ENCODE measurements at places on chromosomes 11 and 22. TPM values are rescaled to one million over a fixed set of nuclear protein-coding genes. Genes with fewer than 3 reads are reported as not detected.

GRCh38 chr11:83540728-83541127, 254.6 kb upstream of the CCDC90B start:
- H3K4me3 ChIP-seq: no peak overlapping the region
- H3K27me3 ChIP-seq: no peaks in the 10 kb centered on the region
- no peaks in the 10 kb centered on the region for H3K36me3 ChIP-seq
- no peak overlapping the region for H3K27ac ChIP-seq

DNA sequence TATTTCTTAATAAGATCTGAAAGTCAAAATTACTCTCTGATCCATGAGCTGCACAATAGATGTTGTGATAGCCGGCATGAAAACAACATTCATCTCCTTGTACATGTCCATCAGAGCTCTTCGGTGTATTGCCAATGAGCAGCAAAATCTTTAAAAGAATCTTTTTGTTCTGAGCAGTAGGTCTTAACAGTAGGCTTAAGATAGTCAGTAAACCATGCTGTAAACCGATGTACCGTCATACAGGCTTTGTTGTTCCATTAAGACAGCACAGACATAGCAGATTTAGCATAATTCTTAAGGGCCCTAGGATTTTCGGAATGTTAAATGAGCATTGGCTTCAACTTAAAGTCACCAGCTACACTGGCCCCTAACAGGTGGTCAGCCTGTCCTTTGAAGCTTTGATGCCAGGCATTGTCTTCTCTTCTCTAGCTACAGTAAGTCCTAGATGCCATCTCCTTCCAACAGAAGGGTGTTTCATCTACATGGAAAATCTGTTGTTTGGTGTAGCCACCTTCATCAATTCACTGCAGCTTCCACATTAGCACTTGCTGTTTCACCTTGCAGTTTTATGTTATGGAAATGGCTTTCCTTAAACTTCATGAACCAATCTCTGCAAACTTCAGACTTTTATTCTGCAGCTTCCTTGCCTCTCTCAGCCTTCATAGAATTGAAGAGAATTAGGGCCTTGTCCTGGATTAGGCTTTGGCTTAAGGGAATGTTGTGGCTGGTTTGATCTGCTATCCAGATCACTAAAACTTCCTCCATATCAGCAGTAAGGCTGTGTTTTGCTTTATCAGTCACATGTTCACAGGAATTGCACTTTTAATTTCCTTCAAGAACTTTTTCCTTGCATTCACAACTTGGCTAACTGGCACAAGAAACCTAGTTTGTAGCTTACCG, 28.4 kb downstream of the RRP8 start:
- H3K4me1 ChIP-seq: peaks cover 7% of the 10 kb centered on the region
- no peak for DNase-seq
- no peaks in the 10 kb centered on the region for H3K27me3 ChIP-seq
- no peaks in the 10 kb centered on the region for H3K36me3 ChIP-seq

DNA sequence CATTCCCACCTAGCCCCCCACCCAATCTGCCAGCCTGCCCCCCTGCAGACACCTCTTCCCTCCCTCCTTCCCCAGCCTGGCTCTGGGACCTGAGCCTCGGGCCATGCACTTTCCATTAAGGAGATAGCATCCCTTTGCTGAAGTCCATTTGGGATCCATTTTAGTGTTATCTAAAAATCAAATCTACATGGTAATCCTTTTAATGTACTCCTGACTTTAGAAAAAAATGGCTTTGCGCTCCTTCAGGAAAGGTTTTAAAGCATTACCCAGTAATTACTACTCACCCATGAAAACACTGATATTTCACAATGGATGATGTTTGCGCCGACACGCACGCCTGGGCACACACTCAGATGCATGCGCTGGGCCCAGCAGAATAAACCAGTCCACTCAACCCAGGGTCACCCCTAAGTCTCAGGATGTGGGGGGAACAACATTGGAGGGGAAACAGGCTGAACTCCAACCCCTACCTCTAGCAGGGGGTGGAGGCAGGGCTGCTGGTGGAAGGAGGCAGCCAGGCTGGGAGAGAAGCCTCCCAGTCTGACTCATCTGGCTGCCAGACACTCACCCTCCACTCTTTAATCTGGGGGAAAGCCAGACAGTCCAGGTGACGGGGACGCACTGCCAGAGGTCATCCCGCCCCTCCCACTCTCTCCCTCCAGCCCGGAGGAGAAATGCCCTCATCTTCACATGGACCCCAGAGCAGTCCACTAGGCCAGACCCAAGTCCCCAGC, 29.8 kb downstream of the LMO1 start:
- DNase-seq: peak; percentile 27
- H3K4me3 ChIP-seq: no peak overlapping the region
- no peaks in the 10 kb centered on the region for H3K36me3 ChIP-seq
- no peak overlapping the region for H3K27ac ChIP-seq

- H3K4me1 ChIP-seq: peaks cover 3% of the 10 kb centered on the region
- H3K27me3 ChIP-seq: peaks cover 79% of the 10 kb centered on the region
- DNase-seq: no peak
- no peaks in the 10 kb centered on the region for H3K36me3 ChIP-seq
- H3K4me3 ChIP-seq: no peak overlapping the region
- no peak overlapping the region for H3K27ac ChIP-seq
Measured at GRCh38 chr11:31797190-31798056, 13.7 kb downstream of the PAX6 start.

GRCh38 chr11:91261513-91261912, 963.1 kb upstream of the FAT3 start:
- H3K36me3 ChIP-seq: no peaks in the 10 kb centered on the region
- no peak for DNase-seq
- no peak overlapping the region for H3K4me3 ChIP-seq
- H3K27ac ChIP-seq: no peak overlapping the region
- no peaks in the 10 kb centered on the region for H3K4me1 ChIP-seq

DNA sequence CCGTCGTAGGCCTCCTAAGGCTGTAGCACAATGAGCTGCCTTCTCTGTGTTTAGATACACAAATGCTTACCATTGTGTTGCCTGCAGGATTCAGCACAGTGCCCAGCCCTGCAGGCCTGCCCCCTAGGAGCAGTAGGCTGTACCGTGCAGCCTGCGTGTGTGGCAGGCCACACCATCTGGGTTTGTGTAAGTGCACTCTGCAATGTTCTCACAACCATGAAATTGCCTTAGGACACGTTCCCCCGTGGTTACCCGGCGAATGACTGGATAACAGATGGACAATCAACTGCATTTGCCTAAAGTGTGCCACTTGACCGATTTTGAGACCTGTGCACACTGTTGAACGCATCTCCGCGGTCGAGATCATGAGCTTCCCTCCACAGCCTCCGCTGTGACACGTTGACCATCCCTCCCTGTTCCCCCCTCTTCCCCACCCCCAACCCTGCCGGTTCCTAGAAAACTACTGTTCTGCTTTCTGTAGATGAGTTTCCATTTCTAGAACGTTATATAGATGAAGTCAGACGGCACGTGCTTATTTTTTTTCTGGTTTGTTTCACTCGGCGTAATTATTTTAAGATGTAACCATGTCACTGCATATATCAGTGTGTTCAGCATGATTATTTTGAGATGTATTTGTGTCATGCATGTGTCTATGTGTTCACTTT, 22.2 kb upstream of the CTSD start:
- no peaks in the 10 kb centered on the region for H3K36me3 ChIP-seq
- DNase-seq: no peak
- H3K27me3 ChIP-seq: peaks cover 49% of the 10 kb centered on the region
- no peak overlapping the region for H3K4me3 ChIP-seq

- DNase-seq: no peak
- no peak overlapping the region for H3K4me3 ChIP-seq
- no peak overlapping the region for H3K27ac ChIP-seq
- H3K27me3 ChIP-seq: no peaks in the 10 kb centered on the region
- no peaks in the 10 kb centered on the region for H3K36me3 ChIP-seq
Measured at GRCh38 chr11:132605825-132606570, 926.3 kb downstream of the OPCML start.

DNA sequence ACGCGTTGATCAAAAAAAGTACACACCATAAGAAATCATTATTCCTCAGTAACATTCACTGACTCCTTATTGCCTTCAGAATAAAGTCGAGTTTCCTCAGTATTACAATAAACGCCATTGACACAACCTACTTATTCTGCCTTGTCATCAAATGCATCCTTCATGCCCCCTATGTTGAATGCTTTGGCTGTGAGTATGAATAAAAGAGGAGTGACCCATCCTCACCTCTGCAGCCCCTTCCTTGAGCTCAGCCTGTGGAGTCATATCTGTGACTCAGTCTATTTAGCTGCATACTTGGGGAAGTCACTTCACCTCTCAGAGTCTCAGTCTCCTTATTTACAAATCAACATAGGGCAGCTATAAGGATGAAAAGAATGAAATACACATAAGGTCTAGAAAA, 65.1 kb downstream of the USP35 start:
- H3K27me3 ChIP-seq: no peaks in the 10 kb centered on the region
- H3K27ac ChIP-seq: no peak overlapping the region
- peaks cover 2% of the 10 kb centered on the region for H3K4me1 ChIP-seq
- peaks cover 3% of the 10 kb centered on the region for H3K36me3 ChIP-seq

DNA sequence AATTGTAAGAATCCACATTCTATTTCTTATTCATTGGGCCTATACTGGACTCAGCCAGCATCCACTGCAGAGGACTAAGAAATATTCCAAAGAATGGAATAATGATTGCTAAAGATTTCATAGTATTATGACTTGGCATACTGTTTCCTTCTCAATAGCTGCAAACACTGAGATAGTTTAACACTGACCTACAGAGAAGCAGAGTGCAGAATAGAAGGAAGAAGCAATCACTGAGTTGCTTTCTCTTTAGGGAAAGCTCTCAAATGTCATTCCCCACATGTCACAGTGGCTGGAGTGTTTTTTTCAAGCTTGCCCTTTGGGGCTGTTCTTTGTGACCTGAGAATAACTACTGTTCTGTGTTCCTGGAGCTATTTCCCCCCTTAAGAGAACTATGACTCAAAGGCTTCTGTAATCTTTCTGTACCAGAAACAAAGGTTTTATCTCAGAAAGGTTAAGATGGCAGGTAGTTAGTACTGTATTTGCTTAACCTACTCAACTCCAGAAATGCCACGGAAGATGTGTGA, 243.6 kb upstream of the LUZP2 start:
- H3K4me1 ChIP-seq: no peaks in the 10 kb centered on the region
- no peaks in the 10 kb centered on the region for H3K27me3 ChIP-seq
- H3K36me3 ChIP-seq: no peaks in the 10 kb centered on the region
- DNase-seq: peak; percentile 18
- no peak overlapping the region for H3K27ac ChIP-seq

DNA sequence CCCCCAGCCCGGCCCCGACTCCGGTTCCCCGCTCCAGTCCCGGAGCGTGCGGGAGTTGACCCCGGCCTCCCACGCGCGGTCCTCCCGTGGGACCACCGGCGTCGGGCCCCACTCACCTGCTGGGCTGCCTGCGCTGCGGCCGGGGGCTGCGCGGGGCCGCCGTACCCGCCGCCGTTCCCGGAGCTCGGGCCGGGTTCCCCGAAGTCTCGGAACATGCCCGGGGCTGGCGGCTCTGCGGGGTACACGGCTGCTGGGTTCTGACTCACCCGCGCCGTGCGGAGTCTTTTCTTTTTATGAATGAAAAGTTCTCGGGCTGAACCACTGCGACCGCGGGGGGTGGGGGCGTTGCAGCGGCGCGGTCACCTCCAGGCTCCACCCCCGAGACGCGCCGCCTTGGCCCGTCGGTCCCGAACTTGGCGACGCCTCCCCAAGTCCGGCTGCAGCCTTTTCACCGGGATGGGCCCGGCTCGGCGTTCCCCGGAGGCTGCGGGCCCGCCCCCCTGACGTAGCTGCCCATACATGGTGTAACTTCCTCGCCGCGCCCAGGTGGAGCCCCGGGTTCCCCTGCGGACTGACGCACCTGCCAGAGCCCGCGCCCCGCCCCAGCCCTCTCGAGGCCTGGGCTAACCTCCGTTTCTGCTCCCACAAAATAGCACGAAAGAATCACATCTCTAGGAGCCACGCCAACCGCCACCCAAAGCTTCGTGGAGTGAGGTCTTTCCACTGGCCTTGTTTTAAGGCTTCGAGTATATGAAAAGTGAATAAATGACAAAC, at the start of gene FOSL1:
TSS of gene FOSL1 (minus strand) at position 264 of the 774 bp plus-strand sequence. CDS start at position 215, 49 bp downstream.
- peak; percentile 97 for DNase-seq
- H3K4me1 ChIP-seq: peaks cover 38% of the 10 kb centered on the region
- peaks cover 19% of the 10 kb centered on the region for H3K36me3 ChIP-seq

DNA sequence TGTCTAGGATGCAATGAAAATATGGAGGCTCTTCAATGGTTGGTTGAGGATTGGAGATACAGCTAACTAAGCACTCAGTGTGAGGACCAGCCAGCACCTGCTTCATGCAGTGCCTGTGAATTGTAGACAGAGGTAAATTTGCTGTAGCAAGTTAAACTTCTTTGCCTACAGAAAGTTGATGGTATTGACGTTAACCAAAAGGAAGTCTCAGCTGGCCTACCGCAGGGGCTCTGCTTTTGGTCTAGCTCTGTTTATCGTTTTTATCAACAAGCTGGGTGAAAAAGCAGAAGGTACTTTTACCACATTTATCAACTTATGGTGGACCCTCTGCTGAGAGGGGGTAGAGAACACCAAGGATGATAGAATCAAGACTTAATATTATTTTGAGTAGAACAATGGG, 51.6 kb downstream of the GRAMD1B start:
- no peaks in the 10 kb centered on the region for H3K27me3 ChIP-seq
- H3K27ac ChIP-seq: no peak overlapping the region
- H3K4me1 ChIP-seq: peaks cover 2% of the 10 kb centered on the region
- H3K4me3 ChIP-seq: no peak overlapping the region
- DNase-seq: no peak

GRCh38 chr11:1564535-1565172, 7.4 kb downstream of the DUSP8 start:
- peaks cover 11% of the 10 kb centered on the region for H3K4me1 ChIP-seq
- no peak overlapping the region for H3K27ac ChIP-seq
- peak; percentile 94 for DNase-seq
- H3K4me3 ChIP-seq: no peak overlapping the region

DNA sequence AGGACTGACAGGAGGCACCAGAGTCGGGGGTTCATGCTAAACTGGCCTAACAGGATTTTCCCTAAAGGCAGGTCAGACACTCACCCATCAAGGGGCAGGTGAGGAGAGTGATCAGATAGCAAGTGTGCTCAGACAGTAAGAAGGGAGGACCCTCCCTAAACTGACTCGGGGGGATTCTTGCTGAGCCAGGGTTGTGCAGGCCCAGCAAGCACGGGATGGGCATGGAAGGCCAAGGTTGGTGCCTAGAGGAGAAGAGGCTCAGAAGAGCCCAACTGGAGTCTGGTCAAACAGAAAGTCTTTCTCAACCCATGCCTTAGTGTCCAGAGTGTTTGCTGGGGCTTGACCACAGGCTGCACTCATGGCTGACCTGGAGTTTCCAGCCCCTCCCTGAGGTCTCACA, 6.2 kb upstream of the APOL1 start:
- H3K27me3 ChIP-seq: no peaks in the 10 kb centered on the region
- no peak for DNase-seq
- H3K4me3 ChIP-seq: no peak overlapping the region

DNA sequence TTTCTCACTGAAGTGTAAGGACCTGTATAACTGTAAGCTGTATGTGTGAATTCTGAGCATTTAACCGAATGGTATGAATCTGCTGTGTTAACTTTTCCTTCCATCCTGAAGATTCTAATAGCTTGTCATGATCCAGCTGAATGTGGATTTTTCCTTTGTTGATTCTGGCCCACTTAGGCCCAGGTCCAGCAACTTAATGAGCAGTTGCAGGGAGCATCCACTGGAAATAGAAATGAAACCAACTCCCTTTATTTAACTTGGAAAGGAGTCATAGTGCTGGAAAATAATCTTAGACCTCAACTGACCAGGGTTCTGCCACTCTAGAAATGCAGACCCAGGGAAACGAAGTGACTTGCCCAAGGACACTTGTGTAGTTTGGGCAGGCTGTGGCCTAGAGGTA, 142.3 kb upstream of the MTNR1B start:
- H3K4me3 ChIP-seq: no peak overlapping the region
- H3K27ac ChIP-seq: no peak overlapping the region
- no peaks in the 10 kb centered on the region for H3K27me3 ChIP-seq
- no peaks in the 10 kb centered on the region for H3K36me3 ChIP-seq
- DNase-seq: no peak
- no peaks in the 10 kb centered on the region for H3K4me1 ChIP-seq

MICAL2 gene
- 285 TPM for total RNA-seq

PTGDR2 gene
- under 0.01 TPM for total RNA-seq
